Mesenchymal stem cell (in vitro differentiated cells and primary cell): ENCODE measurements at places on chromosomes 16 and 17.

GRCh38 chr17:55668312-55668920 is 54.2 kb downstream of the TMEM100 start:
- no peak for DNase-seq

- no peak for DNase-seq
Measured at GRCh38 chr16:25298165-25298872, 40.7 kb upstream of the ZKSCAN2 start.

- no peak for DNase-seq
Measured at GRCh38 chr17:2235792-2236366, 67.7 kb downstream of the SMG6 start.

DNA sequence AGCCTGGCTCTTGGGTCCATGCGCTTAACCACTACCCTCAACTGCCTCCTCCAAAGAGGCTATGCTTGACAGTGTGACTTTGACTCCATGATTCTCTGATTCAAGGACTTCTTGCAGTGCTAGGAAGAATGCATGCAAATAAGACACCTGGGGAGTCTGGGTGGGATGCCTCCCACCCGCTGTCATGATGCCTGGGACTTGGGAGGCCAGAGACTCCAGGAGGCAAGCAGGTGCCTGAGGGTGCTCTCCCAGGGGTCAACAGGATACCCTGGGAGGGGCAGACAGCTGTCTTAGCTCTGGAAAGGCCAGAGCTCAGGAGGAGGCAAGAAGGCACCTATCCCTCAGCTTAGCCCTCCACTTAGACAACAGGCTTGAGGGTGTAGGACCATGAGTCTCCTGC is 38.4 kb downstream of the SRCIN1 start:
- DNase-seq, result no peak

DNA sequence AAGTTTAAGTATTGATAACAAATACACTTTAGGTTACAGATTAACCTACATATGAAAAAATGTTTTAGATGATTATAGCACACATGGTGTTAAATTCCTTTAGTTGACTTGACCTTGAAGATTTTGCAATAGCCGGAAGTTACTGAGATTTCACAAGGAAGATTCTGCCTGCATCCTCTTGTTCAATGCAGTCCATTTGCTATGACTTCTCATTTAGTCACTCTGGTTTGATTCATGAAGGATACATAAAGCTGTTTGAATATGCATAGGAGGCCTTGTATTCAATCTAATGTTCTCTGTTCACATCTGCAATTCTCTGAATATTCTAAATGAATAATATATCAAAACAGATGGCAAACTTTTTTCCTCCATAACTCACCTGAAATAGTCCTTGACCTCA is 870.2 kb upstream of the GOT2 start:
- DNase-seq, result no peak

- no peak for DNase-seq
Measured at GRCh38 chr17:57677301-57677700, 67.8 kb downstream of the CCDC182 start.

DNA sequence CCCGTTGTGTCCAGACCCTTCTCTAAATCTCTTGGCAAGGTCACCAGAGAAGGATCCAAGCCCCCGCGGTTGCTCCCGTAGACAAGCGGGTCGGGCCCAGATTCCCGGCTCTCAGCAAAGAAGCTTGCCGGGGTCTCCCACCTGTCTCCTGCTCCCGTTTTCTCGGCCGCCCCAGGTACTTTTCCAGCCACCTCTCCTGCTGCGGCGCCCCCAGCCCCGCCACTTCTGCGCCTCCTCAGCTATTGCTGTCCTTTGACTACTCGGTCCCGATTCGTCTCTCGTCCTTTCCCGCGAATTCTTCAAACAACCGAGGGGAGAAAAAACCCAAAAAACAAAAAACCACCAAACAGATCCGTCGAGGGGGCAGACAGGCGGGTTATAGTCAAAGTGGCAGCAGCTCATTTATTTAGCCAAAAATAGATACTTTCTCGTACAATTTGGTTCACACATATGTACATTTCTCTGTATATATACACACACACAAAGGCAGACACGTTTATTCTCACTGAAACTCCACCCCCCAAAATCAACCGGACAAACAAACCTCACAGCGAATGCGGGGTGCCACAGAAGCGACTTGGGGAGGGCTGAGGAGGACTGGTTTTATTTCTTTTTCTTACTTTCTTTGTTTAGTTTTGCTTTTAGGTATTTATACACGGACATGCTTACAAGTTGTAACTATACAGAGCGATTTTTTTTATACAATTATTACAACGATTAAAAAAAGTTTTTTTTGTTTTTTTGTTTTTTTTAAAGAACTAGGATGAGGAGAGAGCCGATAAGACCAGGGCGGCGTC is 3.5 kb downstream of the IRX3 start:
- DNase-seq, result no peak

DNA sequence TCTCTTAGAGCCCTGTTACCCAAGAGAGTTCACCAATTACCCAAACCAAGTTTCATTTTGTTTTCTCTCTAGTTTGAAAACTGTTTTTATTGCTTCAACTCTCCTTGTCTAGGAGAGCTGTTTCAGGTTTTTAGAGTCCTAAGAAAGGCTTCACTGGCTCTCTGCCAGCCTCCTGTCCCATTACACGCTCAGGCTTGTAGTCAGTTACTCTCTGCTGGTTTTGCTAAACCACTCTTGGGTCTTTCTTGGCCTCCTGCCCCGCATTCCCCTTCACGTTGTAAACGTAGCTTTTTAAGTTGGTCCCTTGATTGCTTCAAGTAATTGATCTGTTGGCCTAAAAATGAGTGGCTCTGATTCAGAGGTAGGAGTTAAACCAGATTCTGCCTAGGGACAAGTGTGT is 529.1 kb downstream of the MAF start:
- DNase-seq, result peak; percentile 13

DNA sequence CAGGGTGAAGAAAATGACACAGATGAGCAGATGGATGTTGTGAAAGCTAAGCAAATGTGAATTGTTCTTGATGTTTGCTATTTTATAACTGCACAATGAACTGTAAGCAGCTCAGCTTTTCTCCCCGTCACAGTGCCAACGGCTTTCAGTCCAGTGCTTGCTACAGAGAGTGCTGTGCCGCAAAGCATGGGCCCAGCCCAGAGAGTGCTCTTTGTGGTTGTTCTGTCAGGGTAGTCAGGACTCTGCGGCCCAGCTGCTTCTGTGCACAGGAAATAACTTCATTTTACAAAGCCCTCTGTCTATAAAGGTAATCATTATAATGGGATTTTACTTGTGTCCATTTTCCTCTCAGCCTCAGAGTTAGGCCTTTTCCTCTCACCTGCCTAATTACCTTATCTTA is 39.1 kb downstream of the CDRT15 start:
- DNase-seq, result no peak

- no peak for DNase-seq
Measured at GRCh38 chr16:87451563-87452210, 41.1 kb downstream of the ZCCHC14 start.

DNA sequence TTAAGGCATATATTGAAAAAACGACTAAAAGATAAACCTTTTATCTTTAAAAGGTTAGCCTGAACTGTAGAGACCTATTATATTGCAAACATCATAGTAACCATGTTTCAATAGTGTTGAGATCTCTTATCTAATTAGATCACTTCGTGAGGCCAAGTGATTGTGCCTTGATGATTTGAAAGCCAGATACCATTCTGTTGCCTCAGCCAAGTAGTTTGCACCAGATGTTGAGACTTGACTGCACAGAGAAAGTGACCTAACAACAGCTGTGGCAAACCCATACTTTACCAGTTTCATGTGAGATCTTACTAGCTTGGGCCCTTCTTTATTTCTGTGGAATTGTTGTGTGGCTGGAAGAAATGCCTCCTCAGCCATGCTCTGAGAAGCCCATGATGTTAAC is 717.3 kb downstream of the KCNJ2 start:
- DNase-seq, result no peak

GRCh38 chr17:37521821-37522220 is 32.1 kb downstream of the DUSP14 start:
- no peak for DNase-seq

DNA sequence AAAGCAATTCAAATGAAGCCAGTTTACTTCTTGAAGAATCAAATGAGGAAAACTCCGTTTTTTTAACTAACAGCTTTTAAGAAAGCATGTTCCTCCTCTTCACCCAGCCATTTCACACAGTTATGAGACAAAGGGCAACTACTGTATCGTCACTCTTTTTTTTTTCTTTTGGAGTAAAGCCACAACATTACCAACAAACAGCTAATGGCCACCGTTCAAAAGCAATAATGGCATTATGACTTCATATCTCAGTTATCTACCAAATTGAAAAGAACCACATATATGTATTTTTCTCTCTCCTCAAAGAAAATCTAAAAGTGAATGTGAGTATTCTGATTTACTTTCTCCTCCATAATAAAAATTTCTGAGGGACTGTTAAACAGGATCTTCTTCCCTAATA is 14.5 kb downstream of the GRB2 start:
- no peak for DNase-seq

DNA sequence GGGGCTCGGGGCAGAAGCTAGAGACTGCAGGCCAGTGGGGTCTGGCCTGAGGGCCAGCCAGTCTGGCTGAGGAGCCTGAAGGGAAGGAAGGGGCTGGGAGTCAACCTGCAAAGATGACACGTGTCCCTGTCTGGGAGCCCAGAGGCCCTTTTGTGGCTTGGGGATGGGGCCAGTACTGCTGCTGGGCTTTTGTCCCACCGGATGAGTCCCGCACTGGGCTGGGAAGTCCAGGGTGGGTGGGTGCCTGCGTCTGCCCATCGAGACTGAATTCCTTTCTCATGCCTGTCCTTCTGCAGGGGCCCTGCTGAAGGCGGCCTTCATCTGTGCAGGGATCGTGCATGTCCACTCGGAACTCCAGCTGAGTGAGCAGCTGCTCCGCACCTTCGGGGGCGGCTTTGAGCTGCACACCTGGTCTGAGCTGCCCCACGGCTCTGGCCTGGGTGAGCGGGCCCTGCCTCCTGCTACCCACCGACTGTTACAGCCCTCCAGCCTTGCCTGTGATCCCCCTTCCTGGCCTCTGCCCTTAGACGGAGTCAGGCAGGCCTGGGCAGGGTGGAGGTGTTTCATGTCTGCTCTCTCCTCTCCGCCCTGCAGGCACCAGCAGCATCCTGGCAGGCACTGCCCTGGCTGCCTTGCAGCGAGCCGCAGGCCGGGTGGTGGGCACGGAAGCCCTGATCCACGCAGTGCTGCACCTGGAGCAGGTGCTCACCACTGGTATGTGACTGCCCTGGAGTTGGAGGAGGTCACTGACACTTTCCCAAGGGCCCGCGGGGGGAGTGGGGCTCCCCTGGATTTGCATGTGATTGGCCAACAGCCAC is 20.9 kb downstream of the FCSK start:
- no peak for DNase-seq

- DNase-seq, result peak; percentile 81
Measured at GRCh38 chr17:19386974-19387920, at the start of gene MFAP4. TSS of gene MFAP4 (minus strand) at chr17:19387190. CDS start at chr17:19387155, 35 bp downstream.

GRCh38 chr16:4942481-4942880 is 5.5 kb upstream of the PPL start:
- DNase-seq, result no peak

DNA sequence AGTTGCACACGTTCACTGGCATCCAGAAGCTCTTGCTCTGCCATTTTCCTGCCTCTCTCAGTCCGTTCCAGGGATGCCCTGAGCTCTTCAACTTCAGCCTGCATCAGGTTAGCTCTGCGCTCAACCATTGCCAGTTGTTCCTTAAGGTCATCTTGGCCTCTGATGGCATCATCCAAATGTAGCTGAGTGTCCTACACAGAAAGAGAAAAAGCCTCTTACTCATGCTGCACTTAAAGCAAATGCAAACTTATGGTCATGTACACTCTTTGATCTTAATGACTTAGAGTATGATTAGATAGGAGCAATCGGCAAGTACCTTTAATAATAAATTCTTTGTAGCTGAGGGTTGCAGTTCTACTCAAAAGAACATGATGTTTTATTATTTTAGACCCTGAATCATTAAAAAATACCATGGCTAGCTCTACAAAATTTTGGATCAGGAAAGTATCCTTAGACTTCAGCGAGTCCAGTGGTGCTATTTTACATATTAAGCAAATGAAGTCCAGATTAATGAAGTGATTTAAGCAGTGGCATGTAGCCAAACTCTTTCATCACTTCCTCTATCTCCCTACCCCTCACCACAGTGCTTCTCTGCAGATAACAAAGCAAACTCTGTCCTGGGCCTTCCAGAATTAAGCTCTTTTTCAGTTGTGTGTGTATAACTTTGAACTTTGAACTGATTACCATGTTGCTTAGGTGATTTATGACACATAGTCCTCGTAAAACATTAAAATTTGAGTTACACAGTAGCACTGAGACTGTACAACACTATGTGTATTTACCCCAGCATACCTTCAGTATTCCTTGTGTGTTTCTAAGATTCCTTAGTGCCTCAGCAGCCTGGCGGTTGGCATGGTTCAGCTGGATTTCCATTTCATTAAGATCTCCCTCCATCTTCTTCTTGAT is 22.1 kb downstream of the MYH4 start:
- DNase-seq, result no peak

DNA sequence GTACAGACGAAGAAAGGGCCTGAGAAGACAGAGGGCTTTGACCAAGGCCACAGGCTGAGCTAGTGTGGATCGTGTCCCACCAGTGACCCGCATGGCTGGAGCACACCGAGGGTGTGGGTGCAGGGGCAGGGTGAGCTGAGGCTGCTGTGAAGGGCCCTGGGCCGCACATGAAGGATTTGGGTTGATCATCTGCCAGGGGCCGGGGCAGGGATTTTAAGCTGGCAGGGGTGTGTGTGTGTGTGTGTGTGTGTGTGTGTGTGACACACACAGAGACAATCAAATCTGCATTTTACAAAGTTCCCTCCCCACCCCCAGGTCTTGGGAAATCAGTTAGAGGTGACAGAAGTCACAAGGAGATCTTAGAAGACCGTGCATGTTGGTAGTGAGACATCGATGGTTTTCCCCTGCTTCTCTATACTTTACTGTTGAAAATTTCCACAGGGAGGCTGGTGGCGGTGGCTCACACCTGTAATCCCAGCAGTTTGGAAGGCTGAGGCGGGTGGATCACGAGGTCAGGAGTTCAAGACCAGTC is 65.2 kb downstream of the SRCIN1 start:
- DNase-seq, result no peak

DNA sequence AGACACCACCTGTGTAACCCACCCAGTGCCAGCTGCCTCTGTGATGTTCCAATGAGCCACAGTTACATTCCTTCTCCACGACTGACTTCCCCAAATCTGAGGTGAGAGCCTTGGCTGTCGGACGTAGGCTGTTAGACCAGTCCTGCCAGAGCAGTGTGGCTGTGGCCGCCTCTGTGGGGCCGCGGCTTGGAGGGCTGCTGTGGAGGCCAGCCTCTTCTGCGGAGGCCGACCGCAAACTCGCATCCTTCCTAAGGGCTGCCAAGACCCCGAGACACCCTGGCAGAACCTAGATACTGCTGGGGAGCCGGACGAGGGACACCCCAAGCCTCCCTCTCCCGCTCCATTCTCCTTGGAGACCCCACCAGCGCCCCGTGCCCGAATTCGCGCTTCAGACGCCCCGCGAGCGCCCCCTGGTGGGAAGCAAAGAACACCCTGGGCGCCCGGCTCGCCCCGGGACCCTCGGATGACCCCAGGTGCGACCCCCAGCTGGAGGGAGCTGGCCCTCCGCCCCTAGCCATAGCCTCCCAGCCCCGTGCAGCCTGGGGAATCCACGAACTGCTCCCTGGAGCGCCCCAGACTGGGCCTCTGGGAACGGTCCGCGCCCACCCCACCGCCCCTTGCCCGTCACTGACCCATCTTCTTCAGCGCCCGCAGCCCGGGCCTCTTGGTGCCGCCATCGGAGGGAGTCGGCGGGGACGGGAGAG is 547 bp downstream of the PLCD3 start:
- DNase-seq, result peak; percentile 62

GRCh38 chr17:77326076-77326591 is 185.4 kb downstream of the SEC14L1 start:
- DNase-seq, result no peak

GRCh38 chr16:30698816-30699614 is at the start of gene SRCAP:
TSS of gene SRCAP (plus strand) at chr16:30699171. CDS start at chr16:30700825, 1,654 bp downstream.
- DNase-seq, result peak; percentile 85
